ENCODE measurements at places on chromosomes 16 and 17. TPM values are rescaled to one million over a fixed set of nuclear protein-coding genes. Genes with fewer than 3 reads are reported as not detected.

The KRTAP17-1 gene
- total RNA-seq: not detected

The NOXO1 gene
- total RNA-seq: 0.76 TPM

The SLC16A11 gene
- total RNA-seq: 1.3 TPM

The NPIPB2 gene
- 12.7 TPM for total RNA-seq

The CA4 gene
- not detected for total RNA-seq

The NHLRC4 gene
- total RNA-seq: 0.25 TPM

The SLC12A3 gene
- total RNA-seq: not detected

The TSNAXIP1 gene
- 0.31 TPM for total RNA-seq

The FBXW10 gene
- not detected for total RNA-seq

The TMEM235 gene
- not detected for total RNA-seq

The SLC35G6 gene
- total RNA-seq: not detected

The KCNG4 gene
- not detected for total RNA-seq

The PDE6G gene
- total RNA-seq: 4.0 TPM

The CASKIN2 gene
- total RNA-seq: 0.64 TPM

The RPAIN gene
- total RNA-seq: 80.0 TPM

The GAA gene
- total RNA-seq: 21.3 TPM

The MATCAP1 gene
- 7.7 TPM for total RNA-seq

The CHMP1A gene
- 90.8 TPM for total RNA-seq

The GNG13 gene
- not detected for total RNA-seq

The FTO gene
- 32.9 TPM for total RNA-seq

The ADAP2 gene
- 1.3 TPM for total RNA-seq

The SNX20 gene
- 20.1 TPM for total RNA-seq

The PITPNC1 gene
- 111 TPM for total RNA-seq

The ENPP7 gene
- total RNA-seq: not detected

The SMPD3 gene
- total RNA-seq: 0.25 TPM

The FLYWCH1 gene
- total RNA-seq: 89.1 TPM

The KCNH4 gene
- 0.35 TPM for total RNA-seq

The NGFR gene
- 0.73 TPM for total RNA-seq

The ASGR2 gene
- total RNA-seq: not detected

The EVI2A gene
- 44.4 TPM for total RNA-seq

The SYCE1L gene
- total RNA-seq: 6.1 TPM

The MAP2K3 gene
- 59.9 TPM for total RNA-seq

The RND2 gene
- total RNA-seq: 0.30 TPM

The TUBB3 gene
- total RNA-seq: 0.86 TPM

The HOXB1 gene
- not detected for total RNA-seq

The PPP4C gene
- total RNA-seq: 89.4 TPM

The RASL10B gene
- 0.22 TPM for total RNA-seq

The HOXB9 gene
- total RNA-seq: not detected

The KAT7 gene
- total RNA-seq: 170 TPM

The TNFRSF13B gene
- not detected for total RNA-seq

The MARF1 gene
- total RNA-seq: 176 TPM

The FBXL16 gene
- total RNA-seq: 4.6 TPM

The HID1 gene
- 26.4 TPM for total RNA-seq

The KCNJ2 gene
- total RNA-seq: not detected

The TP53TG3B gene
- total RNA-seq: not detected

The CLDN7 gene
- total RNA-seq: 4.5 TPM

The LHX1 gene
- total RNA-seq: not detected

The ADAD2 gene
- not detected for total RNA-seq

The PRAC1 gene
- not detected for total RNA-seq
